ENCODE measurements at places on chromosomes 7 and 10. TPM values are rescaled to one million over a fixed set of nuclear protein-coding genes. Genes with fewer than 3 reads are reported as not detected.

- H3K27ac ChIP-seq: no peak overlapping the region
- no peak for DNase-seq
- H3K4me1 ChIP-seq: peaks cover 5% of the 10 kb centered on the region
- no peak overlapping the region for H3K4me3 ChIP-seq
- peaks cover 65% of the 10 kb centered on the region for H3K36me3 ChIP-seq
Measured at GRCh38 chr7:66642186-66642585, 13.5 kb downstream of the KCTD7 start.

DNA sequence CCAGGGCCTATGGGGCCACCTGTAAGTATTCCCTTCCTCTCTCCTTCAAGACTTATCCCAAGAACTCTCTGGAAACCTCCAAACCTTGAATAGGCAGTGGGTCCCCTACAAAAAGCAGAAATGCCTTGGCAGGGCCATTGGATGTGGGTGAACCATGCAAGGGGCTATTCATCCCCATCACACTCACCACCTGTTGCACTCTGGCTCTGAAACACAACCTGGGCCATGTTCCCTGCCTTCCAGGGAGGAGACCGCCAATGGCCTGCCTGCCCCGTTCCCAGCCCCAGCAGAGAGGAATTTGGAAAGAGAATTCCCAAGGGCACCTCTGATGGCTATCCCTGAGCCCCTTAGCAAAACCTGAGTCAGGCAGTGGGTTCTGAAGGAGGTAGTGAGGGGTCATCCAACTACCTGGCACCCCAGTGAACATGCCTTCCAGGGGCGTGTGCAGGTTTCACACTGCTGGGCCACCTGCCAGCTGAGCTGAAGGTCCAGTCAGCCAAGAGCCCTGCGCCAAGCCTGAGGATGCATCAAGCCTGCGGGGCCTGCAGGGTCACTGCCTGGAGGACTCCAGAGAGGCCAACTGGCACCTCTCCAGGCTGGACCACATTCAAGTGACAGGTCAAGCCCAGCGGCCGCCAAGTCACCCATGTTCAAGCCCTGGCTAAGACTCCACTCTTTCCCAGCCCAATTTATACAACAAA, 101.3 kb downstream of the COL13A1 start:
- H3K4me3 ChIP-seq: no peak overlapping the region
- H3K4me1 ChIP-seq: no peaks in the 10 kb centered on the region
- no peak for DNase-seq
- H3K27ac ChIP-seq: no peak overlapping the region
- H3K27me3 ChIP-seq: no peaks in the 10 kb centered on the region

DNA sequence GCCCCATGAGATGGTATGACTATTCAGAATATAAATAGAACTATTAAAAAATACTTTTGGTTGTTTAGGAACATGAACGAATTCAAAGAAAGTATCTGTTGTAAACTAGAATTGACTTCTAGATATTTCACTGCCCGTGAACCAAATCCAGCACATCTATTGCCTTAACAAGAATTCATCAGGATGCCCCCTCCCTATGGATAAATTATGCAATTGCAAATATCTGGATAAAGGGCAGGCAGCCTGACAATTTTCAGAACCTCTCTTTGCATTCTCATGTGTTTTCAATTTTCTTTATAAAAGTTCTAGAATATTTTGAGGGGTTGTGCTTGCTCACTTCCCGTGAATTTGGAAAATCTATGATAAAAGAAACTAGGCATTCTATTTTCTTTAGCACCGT, 822.1 kb upstream of the SORCS1 start:
- H3K27ac ChIP-seq: no peak overlapping the region
- no peaks in the 10 kb centered on the region for H3K4me1 ChIP-seq
- DNase-seq: no peak
- H3K36me3 ChIP-seq: no peaks in the 10 kb centered on the region

The KLF14 gene
- total RNA-seq: not detected

DNA sequence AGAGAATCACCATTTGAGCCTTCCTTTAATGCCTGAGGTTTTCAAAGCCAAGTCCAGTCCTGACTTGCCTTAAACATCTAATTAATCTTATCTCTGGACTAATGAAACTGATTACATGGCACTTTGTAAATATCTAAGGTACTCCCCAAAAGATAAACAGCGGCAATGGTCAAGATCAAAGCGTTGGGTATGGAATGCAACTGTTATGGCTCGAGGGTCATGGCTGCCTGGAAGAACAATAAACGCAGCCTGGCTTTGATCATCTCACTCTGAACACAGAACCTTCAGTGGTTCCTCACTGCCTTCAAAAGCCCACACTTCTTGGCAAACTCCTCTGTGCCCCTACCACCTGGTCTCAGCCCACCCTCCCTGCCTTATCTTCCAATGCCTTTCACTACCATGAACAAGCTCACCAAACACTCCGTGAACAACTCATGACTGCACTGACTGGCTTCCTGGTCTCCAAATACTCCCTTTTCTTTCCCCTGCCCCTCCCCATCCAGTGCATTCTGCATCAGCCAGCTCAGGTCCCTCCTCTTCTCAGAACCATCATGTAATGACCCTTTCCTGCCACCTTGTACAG, 150.2 kb upstream of the NFE2L3 start:
- DNase-seq: no peak
- no peak overlapping the region for H3K4me3 ChIP-seq
- peaks cover 6% of the 10 kb centered on the region for H3K27me3 ChIP-seq
- no peaks in the 10 kb centered on the region for H3K36me3 ChIP-seq

DNA sequence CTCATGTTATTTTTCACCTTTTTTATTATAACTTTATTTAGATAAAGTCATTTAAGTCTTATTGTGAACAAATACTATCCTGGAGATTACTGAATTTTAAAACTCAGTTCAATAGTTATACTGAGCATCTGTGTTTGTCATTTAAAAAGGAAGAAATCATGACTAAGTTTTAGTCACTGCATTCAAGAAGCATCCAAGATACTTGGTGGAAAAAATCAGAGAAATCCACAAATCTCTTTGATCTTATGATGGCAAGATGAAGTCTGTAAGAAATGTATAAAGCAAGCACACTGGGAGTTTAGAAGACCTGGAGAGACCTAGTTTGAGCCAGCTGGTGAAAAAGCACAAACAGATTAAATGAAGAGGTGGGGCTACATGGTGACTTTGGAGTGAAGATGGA, 529.8 kb upstream of the IGFBP3 start:
- no peak for DNase-seq
- H3K36me3 ChIP-seq: no peaks in the 10 kb centered on the region
- no peaks in the 10 kb centered on the region for H3K4me1 ChIP-seq
- no peak overlapping the region for H3K27ac ChIP-seq
- no peak overlapping the region for H3K4me3 ChIP-seq

GRCh38 chr7:96320442-96320841, 1.5 kb downstream of the SLC25A13 start:
- no peaks in the 10 kb centered on the region for H3K36me3 ChIP-seq
- H3K4me1 ChIP-seq: peaks cover 20% of the 10 kb centered on the region
- DNase-seq: no peak
- H3K27ac ChIP-seq: no peak overlapping the region
- H3K4me3 ChIP-seq: peak overlapping the region; percentile 85

- H3K27ac ChIP-seq: no peak overlapping the region
- H3K27me3 ChIP-seq: peaks cover 66% of the 10 kb centered on the region
- DNase-seq: peak; percentile 27
Measured at GRCh38 chr10:110168601-110169481, 38.6 kb upstream of the MXI1 start.

- no peak for DNase-seq
- H3K4me1 ChIP-seq: peaks cover 30% of the 10 kb centered on the region
- no peaks in the 10 kb centered on the region for H3K27me3 ChIP-seq
- H3K4me3 ChIP-seq: peak overlapping the region; percentile 56
- H3K36me3 ChIP-seq: peaks cover 44% of the 10 kb centered on the region
Measured at GRCh38 chr7:972676-973309, 2.6 kb downstream of the COX19 start.

GRCh38 chr10:30813872-30814481, 184.4 kb upstream of the LYZL2 start:
- no peaks in the 10 kb centered on the region for H3K36me3 ChIP-seq
- no peak overlapping the region for H3K27ac ChIP-seq
- DNase-seq: no peak
- H3K4me1 ChIP-seq: peaks cover 30% of the 10 kb centered on the region
- H3K27me3 ChIP-seq: peaks cover 2% of the 10 kb centered on the region

The C7orf57 gene
- total RNA-seq: not detected

GRCh38 chr7:36188266-36188665, 35.2 kb downstream of the EEPD1 start:
- no peak for DNase-seq
- H3K27me3 ChIP-seq: no peaks in the 10 kb centered on the region
- H3K27ac ChIP-seq: no peak overlapping the region
- no peaks in the 10 kb centered on the region for H3K4me1 ChIP-seq
- no peak overlapping the region for H3K4me3 ChIP-seq

DNA sequence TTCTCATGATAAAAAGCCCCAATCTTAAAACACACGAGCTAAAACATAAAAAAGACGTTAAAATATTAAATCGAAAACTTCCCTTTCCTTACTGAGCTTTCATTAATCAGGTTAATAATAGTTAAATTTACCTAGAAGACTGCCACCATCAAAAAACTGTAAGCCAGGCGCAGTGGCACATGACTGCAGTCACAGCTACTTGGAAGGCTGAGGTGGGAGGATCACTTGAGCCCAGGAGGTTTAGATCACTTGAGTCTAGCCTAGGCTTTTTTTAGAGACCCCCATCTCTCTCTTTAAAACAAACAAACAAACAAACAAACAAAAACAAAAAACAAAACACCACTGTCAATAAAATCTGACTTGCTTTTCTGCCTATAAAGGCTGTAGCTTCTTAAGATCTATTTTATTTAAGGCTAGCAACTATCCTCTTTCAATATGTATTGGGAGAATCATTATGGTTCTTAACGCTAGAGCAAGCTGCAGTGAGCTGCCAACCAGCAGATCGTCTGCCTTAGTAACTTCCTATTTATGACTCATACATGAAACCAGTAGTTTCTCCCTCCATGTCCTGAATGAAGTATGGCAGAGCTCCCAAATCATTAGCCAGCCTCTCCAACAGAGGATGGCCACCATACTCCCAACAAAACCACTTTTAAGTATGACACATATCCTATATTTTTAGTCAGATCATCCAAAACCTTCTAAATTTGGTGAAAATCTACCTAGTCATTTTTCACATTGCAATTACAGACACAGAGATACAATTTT, 163.7 kb downstream of the SRPK2 start:
- H3K4me1 ChIP-seq: peaks cover 15% of the 10 kb centered on the region
- DNase-seq: no peak
- peaks cover 7% of the 10 kb centered on the region for H3K36me3 ChIP-seq
- H3K4me3 ChIP-seq: no peak overlapping the region

The IFIT1 gene
- 31.8 TPM for total RNA-seq

DNA sequence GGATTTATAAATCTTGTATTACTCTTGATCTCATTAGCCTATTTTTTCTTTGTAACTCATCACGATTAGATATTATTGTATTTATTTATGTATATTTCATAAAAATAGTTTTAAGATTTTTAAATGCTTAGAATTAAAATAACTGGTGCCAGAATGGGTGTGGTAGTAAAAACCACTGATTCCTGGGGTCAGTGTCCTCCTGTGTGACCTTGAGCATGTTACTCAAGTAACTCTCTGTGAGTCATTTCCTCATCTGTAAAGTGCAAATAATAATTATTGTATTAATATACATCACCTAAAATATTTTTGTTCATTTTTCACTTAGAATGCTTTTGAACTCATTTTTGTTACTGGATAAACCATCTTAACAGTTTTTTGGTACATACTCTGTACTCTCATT, 91.3 kb upstream of the TMEM229A start:
- no peaks in the 10 kb centered on the region for H3K27me3 ChIP-seq
- no peaks in the 10 kb centered on the region for H3K4me1 ChIP-seq
- no peak overlapping the region for H3K27ac ChIP-seq
- no peaks in the 10 kb centered on the region for H3K36me3 ChIP-seq
- no peak for DNase-seq

All from activated CD8-positive, alpha-beta T cell treated with anti-CD3 and anti-CD28 coated beads, Interleukin-2, amount 10 ng/mL, durations not matched to agents 7 days and 5 days (primary cell).